ENCODE measurements at places on chromosomes 2 and 18. TPM values are rescaled to one million over a fixed set of nuclear protein-coding genes. Genes with fewer than 3 reads are reported as not detected.

- DNase-seq, result no peak
Observed at GRCh38 chr2:45836740-45837139, 185.3 kb downstream of the PRKCE start.

Gene TMEM247
- polyA plus RNA-seq, result not detected

DNA sequence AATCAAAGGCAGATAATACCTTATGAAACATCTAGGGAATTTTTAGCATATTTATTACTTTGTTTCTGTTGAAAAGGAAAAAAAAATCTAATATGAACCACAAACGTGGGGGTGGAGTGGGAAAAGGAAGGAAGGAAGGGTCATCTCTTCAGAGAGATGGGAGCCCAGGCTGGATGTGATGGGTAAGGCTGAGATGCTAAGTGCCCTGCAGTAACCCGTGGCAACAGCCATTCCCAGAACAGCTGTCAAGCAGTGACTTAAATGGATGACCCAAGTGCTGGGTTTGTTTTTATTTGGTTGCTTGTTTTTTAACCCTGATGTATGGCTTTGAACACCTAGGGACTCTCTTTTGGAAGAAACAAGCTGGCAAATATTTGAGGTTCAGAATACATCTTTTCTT, 50.7 kb upstream of the KLF7 start:
- no peak for DNase-seq

- no peak for DNase-seq
Observed at GRCh38 chr18:33670029-33670428, 92.0 kb downstream of the ASXL3 start.

Gene PKDCC
- polyA plus RNA-seq, result 363 TPM

- DNase-seq, result no peak
Observed at GRCh38 chr2:11488809-11489208, 22.8 kb upstream of the E2F6 start.
